ENCODE measurements at places on chromosomes 5 and 9. TPM values are rescaled to one million over a fixed set of nuclear protein-coding genes. Genes with fewer than 3 reads are reported as not detected.

The PCDHGA2 gene
- total RNA-seq: 6.2 TPM

The PRDM9 gene
- not detected for total RNA-seq

The SMIM27 gene
- total RNA-seq: 6.7 TPM

The DUSP1 gene
- total RNA-seq: 293 TPM

The FKBP15 gene
- 48.3 TPM for total RNA-seq

The NOTCH1 gene
- total RNA-seq: 47.4 TPM

The PCDHGB6 gene
- total RNA-seq: 9.5 TPM

The SV2C gene
- total RNA-seq: not detected

The PCBD2 gene
- total RNA-seq: 9.2 TPM

The C5orf15 gene
- 32.3 TPM for total RNA-seq

All from aorta (tissue), 5 donors.